Adrenal gland (tissue), 19 donors: ENCODE measurements at places on chromosomes 5 and 9. TPM values are rescaled to one million over a fixed set of nuclear protein-coding genes. Genes with fewer than 3 reads are reported as not detected.

GRCh38 chr5:118891252-118891651 is 97.1 kb downstream of the DTWD2 start:
- H3K4me1 ChIP-seq: no peaks in the 10 kb centered on the region
- H3K4me3 ChIP-seq: no peak overlapping the region
- no peak for DNase-seq
- no peak overlapping the region for H3K27ac ChIP-seq

DNA sequence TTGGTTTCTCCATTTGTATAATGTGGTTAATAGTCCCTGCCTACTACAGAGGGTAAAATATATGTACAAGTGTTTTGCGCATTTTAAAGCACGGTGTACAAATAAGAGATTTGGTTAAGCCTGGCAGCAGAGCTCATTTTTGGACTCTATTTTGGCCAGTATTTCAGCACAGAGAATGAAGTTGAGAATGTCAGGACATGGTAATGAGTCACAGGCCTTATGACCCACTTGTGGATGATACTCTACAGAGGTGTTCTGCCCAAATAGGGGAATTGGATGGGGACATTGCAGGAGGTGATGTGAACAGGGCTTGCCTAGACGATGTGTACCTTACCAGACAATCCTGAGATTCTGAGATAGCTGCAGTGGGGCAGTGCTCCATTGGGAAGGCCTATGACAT is 50.6 kb downstream of the MELK start:
- no peaks in the 10 kb centered on the region for H3K36me3 ChIP-seq
- no peak overlapping the region for H3K4me3 ChIP-seq
- no peak overlapping the region for H3K27ac ChIP-seq

Gene GDA
- 1.1 TPM for total RNA-seq

Gene SLC12A7
- total RNA-seq: 20.1 TPM

GRCh38 chr9:130041648-130042405 is 1.2 kb downstream of the FNBP1 start:
- H3K27ac ChIP-seq: peak overlapping the region; percentile 96
- H3K4me1 ChIP-seq: peaks cover 10% of the 10 kb centered on the region
- DNase-seq: no peak
- H3K36me3 ChIP-seq: no peaks in the 10 kb centered on the region
- H3K4me3 ChIP-seq: peak overlapping the region; percentile 37
- H3K27me3 ChIP-seq: no peaks in the 10 kb centered on the region

GRCh38 chr9:134532084-134532483 is 109.5 kb upstream of the COL5A1 start:
- H3K27ac ChIP-seq: no peak overlapping the region
- DNase-seq: no peak

Gene CD180
- 0.61 TPM for total RNA-seq

GRCh38 chr5:88690409-88691229 is 192.4 kb downstream of the MEF2C start:
- peaks cover 67% of the 10 kb centered on the region for H3K27me3 ChIP-seq
- peaks cover 9% of the 10 kb centered on the region for H3K4me1 ChIP-seq
- H3K36me3 ChIP-seq: no peaks in the 10 kb centered on the region
- no peak overlapping the region for H3K27ac ChIP-seq

DNA sequence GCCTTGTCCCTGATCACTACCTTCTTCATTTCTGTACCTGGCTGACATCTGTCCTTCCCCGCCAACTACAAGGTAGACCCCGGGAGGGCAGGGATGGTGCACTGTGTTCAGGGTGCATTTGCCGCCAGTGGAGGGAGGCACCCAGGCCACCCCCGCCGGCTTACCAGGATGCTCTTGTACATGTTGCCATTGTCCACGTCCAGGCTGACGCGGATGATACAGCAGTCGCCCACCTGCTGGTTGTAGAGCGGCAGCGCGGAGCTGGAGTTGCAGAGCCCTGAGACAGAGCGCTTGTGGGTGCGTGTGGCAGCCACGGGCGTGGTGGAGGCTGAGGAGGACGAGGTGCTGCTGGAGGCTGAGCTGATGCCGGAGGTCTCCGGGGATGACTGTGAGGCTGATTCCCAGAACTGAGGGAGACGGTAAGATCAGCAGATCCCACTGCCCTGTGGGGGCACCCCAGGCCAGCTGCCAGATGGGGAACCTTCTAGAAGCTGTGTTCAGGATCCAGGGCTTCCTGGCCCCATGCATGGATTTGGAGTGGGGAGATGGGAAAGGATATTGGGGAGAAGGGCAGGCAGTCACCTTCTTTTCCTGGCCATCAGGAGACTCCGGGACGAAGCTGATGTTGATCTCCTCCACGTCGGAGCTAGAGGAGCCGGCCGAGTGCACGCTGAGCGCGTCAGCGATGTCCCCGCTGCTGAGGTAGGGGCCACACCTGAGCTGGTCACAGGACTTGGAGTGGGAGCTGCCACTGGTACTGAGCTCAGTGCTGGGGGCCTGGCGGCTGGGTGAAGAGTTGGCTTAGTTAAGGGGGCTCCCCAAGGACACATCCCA is 19.5 kb downstream of the RALGDS start:
- peaks cover 5% of the 10 kb centered on the region for H3K4me1 ChIP-seq
- H3K27me3 ChIP-seq: no peaks in the 10 kb centered on the region
- H3K36me3 ChIP-seq: no peaks in the 10 kb centered on the region

DNA sequence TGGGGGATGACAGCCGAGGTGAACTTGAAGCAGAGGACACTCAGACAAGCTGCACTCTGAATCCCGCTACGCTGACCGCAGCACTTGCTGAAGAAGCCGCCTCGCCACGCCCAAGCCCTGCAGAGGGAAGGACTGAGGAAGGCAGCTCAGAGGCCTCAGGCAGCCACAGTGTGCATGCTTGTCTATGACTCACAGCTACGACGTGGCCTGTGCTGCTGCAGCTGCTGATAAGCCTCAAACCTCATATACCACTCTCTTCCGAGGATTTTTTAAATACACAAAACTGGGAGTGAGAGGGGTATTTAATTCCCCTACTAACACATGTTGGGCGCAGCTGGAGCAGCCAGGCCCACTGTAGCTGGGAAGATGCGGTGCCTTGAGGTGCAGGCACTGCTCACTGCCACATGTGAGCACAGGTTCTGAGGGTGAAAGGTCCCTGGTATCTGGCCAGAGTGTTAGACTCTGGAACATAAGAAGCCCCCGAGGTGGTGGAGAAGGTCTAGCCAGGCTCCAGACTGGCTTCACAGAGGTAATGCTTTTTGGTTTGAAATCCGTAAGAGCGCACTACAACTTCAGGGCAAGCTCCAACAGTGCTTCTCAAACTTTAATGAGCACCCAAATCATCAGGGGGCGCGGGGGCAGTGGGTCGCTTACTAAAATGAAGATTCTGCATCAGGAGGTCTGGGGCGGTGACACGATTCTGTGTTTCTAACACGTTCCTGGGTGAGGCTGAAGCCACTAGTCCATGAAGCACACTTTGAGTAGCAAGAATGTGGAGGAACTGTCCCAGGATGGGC is 196.8 kb downstream of the AUH start:
- H3K27me3 ChIP-seq: no peaks in the 10 kb centered on the region
- H3K36me3 ChIP-seq: no peaks in the 10 kb centered on the region
- DNase-seq: peak; percentile 60
- no peak overlapping the region for H3K4me3 ChIP-seq
- no peak overlapping the region for H3K27ac ChIP-seq
- peaks cover 10% of the 10 kb centered on the region for H3K4me1 ChIP-seq

- no peak overlapping the region for H3K4me3 ChIP-seq
- no peaks in the 10 kb centered on the region for H3K27me3 ChIP-seq
- no peak for DNase-seq
- no peaks in the 10 kb centered on the region for H3K36me3 ChIP-seq
- H3K4me1 ChIP-seq: no peaks in the 10 kb centered on the region
- no peak overlapping the region for H3K27ac ChIP-seq
Observed at GRCh38 chr9:111740739-111741138, 54.0 kb downstream of the SHOC1 start.

DNA sequence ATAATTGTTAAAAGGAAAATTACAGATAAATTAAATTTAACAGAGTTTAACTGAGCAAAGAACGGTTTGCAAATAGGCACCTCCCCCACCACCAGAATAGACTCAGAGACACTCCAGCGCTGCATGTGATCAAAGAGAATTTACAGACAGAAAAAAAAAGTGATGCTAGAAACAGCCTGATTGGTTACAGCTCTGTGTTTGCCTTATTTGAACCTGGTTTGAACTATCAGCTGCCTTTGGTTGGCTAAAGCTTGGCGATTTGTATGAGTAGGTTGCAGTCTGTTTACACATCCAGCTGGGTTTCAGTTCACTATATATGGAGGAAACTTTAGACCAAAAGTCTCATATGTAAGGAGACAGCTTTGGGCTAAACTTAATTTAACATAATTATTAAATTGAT is 249.1 kb downstream of the ENC1 start:
- no peak overlapping the region for H3K4me3 ChIP-seq
- no peaks in the 10 kb centered on the region for H3K4me1 ChIP-seq
- H3K27me3 ChIP-seq: no peaks in the 10 kb centered on the region
- no peak for DNase-seq
- no peak overlapping the region for H3K27ac ChIP-seq

Gene MARCHF3
- total RNA-seq: 11.7 TPM

GRCh38 chr9:127714951-127715469 is 453 bp downstream of the PTRH1 start:
- H3K4me1 ChIP-seq: peaks cover 14% of the 10 kb centered on the region
- H3K36me3 ChIP-seq: no peaks in the 10 kb centered on the region
- no peak for DNase-seq
- H3K27me3 ChIP-seq: no peaks in the 10 kb centered on the region
- H3K4me3 ChIP-seq: peak overlapping the region; percentile 87

- no peak for DNase-seq
- H3K27me3 ChIP-seq: no peaks in the 10 kb centered on the region
- H3K4me1 ChIP-seq: no peaks in the 10 kb centered on the region
Observed at GRCh38 chr9:35570709-35571504, 34.2 kb upstream of the TESK1 start.

Gene OTULIN
- 23.4 TPM for total RNA-seq

DNA sequence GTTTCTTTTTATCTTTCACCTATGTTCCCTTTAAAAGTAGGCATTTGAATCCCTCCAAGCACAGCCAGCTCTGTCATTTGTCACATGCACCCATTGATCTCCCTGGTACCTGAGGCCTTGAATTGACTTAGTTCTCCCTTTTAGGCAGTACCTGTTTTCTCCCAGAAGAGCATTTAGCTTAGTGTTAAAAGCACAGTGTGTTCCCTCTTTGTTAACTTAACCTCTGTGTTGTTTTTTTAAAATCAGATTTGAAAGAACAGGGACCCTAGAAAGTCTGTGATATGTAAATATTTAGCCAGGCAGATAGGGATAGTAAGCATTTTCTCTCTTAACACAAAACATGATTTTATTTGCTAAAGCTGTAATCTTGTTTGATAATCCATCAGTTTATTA is 113.8 kb upstream of the SPATA31D4 start:
- DNase-seq: no peak
- H3K4me3 ChIP-seq: no peak overlapping the region
- H3K36me3 ChIP-seq: no peaks in the 10 kb centered on the region

- DNase-seq: no peak
- no peak overlapping the region for H3K27ac ChIP-seq
- H3K4me1 ChIP-seq: peaks cover 11% of the 10 kb centered on the region
- no peaks in the 10 kb centered on the region for H3K36me3 ChIP-seq
- no peaks in the 10 kb centered on the region for H3K27me3 ChIP-seq
Observed at GRCh38 chr5:124065508-124065907, 553.5 kb downstream of the CSNK1G3 start.

- H3K36me3 ChIP-seq: no peaks in the 10 kb centered on the region
- H3K4me1 ChIP-seq: no peaks in the 10 kb centered on the region
- H3K27me3 ChIP-seq: no peaks in the 10 kb centered on the region
- no peak overlapping the region for H3K4me3 ChIP-seq
- H3K27ac ChIP-seq: no peak overlapping the region
Observed at GRCh38 chr5:103674251-103674650, 111.7 kb upstream of the NUDT12 start.

DNA sequence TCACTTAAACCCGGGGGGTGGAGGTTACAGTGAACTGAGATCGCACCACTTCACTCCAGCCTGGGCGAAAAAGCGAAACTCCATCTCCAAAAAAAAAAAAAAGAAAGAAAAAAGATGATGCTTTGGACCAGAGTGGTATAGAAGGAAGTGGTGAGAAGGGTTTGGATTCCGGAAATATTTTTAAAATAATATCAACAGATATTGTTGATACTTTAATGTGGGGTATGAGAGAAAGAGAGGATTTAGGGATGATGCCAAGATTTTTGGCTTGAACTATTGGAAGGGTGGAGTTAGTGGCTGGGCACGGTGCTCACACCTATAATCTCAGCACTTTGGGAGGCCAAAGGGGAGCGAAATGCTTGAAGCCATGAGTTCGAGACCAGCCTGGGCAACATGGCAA is 49.6 kb upstream of the PLIN2 start:
- peaks cover 5% of the 10 kb centered on the region for H3K4me1 ChIP-seq
- DNase-seq: no peak
- H3K27ac ChIP-seq: no peak overlapping the region
- H3K27me3 ChIP-seq: no peaks in the 10 kb centered on the region
- H3K36me3 ChIP-seq: no peaks in the 10 kb centered on the region
- no peak overlapping the region for H3K4me3 ChIP-seq

DNA sequence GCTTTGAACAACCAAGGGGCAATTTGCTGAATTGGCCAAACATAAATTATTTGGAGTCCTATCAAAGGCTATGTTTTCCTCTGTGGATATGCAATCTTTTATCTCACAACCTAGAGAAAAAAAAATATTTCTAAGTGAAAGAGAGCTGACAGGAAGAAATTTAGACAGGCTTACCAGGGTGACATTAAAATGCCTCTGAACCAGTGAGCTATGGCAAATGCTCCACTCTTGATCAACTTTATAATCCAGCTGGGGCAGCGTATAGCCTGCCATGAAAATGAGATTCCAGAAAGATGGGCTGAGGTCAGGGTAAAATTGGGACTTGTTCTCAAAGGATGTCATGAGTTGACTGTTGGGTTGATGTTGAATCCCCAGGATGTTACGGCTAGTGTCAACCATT is 399.3 kb upstream of the TRPC7 start:
- H3K4me3 ChIP-seq: no peak overlapping the region
- H3K27me3 ChIP-seq: no peaks in the 10 kb centered on the region
- H3K27ac ChIP-seq: no peak overlapping the region
- DNase-seq: no peak

GRCh38 chr5:158965334-158965733 is 134.4 kb downstream of the EBF1 start:
- no peak for DNase-seq
- H3K27me3 ChIP-seq: no peaks in the 10 kb centered on the region
- no peaks in the 10 kb centered on the region for H3K36me3 ChIP-seq
- no peaks in the 10 kb centered on the region for H3K4me1 ChIP-seq
- H3K27ac ChIP-seq: no peak overlapping the region
- H3K4me3 ChIP-seq: no peak overlapping the region

DNA sequence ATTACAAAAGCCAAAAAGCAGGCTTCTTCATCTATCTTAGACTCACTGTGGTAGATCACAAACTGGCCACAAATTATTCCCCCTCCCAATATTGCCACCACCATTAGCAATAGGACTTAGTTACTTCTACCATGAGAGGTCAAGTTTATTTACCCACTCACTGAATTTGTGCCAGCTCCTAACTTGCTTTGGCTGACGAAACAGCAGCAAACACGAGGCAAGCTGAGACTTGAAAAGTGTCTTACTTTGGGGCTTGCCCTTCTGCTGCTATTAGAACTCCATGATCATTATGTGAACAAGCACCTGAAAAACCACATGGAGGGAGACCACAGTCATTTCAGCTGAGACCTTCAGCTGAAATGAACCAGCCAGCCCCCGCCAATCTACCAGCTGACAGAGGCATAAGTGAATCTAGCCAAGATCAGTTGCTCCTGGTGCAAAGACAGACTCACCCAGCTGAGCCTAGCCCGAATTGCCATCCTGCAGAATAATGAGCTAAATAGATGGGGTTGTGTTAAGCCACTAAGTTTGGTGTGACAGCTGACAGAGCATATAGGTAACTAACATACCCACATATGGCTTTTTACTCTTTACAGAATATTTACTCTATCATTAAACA is 5.7 kb downstream of the WDR41 start:
- no peak for DNase-seq
- H3K4me1 ChIP-seq: no peaks in the 10 kb centered on the region
- H3K27me3 ChIP-seq: no peaks in the 10 kb centered on the region
- H3K27ac ChIP-seq: no peak overlapping the region
- no peak overlapping the region for H3K4me3 ChIP-seq
